ENCODE measurements at places on chromosomes 11 and 22.
A peak's percentile ranks its signal among the peaks of the same experiment; 100 is the strongest.

DNA sequence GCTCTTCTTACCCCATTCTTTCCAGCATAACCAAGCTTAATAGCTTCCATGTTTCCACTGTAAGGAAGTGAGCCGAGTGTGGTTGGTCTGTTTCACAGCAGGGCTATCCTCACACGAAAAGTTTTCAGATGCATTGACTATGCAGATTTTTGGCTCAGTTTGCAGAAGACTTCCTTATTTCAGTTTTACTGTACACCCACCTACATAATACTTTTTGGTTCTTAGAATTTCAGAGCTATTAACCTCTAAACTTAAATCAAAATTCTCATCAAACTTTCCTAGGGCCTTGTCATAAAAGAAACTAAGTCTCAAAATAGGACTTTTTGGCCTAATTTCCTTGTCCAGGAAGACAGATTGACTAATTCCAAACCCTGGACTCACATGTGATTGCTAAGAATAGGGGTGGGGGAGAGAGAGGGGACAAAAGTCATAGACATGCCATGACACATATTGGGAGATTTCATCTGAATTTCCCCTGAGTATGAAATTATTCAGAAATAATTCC lies 7.3 kb upstream of the EHF start:
- DNase-seq: no peak

DNA sequence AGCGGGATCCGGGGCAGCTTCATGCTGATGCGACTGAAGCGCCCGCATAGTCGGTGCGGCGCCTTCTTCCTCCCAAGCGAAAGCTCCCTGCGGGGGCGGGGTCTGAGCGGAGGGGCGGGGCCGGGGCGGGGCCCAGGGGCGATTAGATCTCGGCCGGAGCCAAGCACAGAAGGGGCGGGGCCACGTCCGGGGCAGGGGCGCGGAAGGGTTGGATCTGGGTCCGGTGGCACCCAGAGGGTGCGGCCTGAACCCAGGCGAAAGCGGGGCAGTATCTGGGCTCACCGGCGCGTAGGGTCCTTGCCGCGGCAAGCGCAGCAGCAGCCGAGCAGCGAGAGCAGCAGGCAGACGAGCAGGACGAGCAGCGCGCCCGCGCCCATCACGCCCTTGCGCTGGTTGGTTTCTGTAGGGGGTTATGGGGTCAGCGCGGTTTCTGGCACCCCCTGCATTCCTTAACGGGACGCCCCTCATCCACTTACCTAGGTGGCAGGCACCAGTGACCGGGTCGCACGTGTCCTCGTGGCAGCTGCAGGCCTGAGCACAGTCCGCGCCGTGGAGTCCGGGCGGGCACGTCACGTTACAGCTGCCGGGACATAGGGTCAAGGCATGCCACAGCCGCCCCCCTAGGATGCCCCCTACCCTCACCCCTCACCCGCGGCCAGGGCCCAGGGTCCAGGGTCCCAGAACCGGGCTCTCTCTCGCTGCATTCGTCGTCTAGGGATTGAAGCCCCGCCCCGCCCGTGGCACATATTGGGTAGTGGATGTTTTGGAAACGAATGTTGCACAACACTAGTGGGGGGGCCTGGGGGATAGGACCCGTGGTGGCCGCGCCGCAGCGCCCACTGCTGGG lies 8.1 kb downstream of the SCARF2 start:
- peak; percentile 76 for DNase-seq

- no peak for DNase-seq
These were observed 12.4 kb downstream of the CYB561A3 start for GRCh38 chr11:61349189-61349751.

DNA sequence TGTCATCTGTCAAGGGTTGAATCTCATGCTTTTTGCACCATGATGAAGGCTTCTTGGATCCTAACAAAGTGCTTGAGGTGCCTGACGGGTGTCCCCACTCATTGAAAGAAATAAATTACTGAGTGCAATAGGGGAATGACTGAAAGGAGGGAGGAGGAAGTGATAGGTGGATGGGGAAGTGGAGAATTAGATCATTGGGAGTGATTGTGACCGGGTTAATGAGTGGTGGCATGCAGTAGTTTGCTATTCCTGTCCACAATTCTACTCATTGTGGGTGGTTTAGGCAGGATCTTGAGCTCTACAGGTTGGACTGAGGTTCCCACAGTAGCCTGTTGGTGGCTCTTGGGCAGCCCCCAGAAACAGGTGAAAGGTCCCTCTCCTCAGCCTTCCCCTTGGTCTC lies 44.3 kb downstream of the THAP12 start:
- DNase-seq: no peak

DNA sequence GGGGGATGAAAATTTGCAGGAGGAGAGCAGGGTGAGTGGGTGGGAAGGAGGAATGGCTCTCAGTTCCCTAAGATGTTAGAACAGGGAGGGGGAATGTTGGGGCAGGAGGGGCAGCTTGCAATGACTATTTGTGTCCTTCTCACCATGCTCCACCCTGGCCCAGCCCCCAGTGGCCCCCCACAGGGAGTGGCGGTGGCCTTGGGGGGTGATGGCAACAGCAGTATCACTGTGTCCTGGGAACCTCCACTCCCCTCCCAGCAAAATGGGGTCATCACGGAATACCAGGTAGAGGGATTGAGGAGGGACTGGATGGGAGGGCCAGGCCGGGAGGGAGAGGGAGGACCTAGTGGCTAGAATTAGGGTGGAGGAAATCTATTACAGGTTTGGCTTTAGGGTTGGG lies 10.2 kb downstream of the ROBO3 start:
- DNase-seq: no peak

DNA sequence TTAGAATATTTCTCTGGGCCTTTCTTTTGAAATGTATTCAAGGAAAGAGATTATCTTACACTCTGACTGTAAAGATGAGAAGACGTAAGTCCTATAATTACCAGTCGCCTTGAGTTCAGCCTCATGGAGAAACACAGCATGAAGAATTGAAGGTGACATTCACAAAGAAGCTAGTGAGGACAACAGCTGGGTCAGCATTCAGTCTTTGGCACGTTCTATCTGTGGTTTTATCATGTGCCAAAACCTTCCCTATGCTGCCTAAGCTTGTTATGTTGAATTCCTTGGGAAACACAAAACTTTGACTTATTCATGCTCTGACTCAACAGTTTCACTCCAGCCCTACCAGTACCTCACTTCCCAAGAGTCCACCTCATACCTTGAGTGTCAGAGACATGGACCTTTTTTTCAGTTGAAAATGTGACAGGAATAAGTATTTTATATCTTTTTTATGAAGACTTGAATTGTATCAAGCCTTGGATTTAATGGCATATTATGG lies 198.8 kb upstream of the KIRREL3 start:
- DNase-seq: no peak

DNA sequence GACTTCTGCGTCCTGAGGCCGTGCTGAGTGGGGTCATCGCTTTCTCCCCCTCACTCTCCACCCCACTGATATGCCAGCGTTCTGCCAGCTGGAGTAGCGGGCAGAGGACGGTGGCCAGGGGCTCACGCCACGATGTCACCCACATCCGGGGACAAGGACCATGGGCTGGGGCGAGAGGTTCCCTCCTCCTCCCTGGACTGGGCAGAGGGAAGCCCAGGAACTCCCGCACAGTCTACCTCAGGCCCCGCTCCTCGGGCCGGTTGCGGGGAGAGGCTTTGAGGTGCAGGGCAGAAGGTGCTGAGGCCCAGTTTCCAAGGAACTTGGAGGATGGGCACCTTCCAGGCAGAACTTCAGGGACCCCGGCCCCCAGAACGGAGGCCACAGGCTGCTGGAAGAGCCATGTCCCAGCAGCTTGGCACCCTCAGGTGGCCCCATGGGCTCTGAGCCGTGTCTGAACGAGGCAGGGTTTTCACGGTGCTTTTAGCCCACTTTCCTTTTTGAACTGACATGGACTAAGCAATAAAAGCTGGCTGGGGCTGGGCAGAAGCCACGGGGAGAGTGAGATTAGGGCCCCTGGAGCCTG lies 25.4 kb downstream of the ADAMTS15 start:
- DNase-seq: no peak

DNA sequence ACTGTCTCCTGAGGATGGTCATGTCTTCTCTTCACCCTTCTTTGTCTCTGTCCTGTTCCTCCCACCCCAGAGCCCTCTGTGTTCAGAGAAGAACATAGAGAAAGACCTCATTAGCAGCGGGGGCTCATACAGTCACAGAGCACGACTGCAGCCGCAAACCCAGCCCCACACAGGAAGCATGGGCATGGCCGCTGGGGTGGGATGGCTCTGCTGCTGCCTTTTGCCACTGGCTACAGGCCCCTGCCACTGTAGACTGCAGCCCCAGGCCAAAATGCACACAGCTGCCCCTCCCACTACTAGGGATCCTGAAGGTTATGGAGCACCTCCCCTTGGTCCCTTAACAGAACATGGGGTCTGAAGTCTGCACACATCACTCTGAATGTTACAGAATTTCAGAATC lies 34.9 kb upstream of the KLHL35 start:
- no peak for DNase-seq

GRCh38 chr11:2700415-2701211 lies 819 bp upstream of the KCNQ1OT1 start:
- no peak for DNase-seq

DNA sequence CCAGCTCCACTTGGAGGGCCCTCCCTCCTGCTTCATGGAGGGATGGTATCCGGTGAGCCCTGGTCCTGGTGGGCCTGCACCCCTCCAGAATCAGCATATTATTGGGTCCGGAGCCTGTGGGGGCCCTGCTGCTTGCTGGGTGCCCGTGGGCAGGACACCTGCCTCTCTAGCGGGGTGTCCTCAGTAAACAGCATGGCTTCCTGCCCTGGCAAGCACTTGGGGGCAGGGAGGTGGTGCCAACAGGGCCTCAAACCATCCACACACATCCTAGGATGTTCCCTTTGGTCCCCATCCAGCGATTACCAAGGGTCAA lies 108.3 kb downstream of the CTTN start:
- DNase-seq: no peak

DNA sequence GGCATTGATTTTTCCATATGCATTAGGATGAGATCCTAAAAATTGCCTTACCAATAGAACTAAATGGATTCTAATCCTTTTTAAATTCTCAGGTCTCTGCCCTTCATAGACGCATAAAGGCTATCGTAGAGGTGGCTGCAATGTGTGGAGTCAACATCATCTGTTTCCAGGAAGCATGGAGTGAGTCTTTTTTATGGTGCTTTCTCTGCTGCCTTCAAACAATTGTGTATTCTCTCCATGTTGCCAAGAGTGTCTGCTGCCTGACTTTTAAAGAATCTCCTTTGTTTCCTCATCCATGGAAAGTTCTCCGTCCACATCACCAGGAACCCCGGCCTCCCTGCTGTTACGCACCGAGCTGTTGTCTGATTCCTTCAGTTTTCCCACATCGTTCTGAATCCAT lies 6.9 kb downstream of the UPB1 start:
- DNase-seq: no peak

DNA sequence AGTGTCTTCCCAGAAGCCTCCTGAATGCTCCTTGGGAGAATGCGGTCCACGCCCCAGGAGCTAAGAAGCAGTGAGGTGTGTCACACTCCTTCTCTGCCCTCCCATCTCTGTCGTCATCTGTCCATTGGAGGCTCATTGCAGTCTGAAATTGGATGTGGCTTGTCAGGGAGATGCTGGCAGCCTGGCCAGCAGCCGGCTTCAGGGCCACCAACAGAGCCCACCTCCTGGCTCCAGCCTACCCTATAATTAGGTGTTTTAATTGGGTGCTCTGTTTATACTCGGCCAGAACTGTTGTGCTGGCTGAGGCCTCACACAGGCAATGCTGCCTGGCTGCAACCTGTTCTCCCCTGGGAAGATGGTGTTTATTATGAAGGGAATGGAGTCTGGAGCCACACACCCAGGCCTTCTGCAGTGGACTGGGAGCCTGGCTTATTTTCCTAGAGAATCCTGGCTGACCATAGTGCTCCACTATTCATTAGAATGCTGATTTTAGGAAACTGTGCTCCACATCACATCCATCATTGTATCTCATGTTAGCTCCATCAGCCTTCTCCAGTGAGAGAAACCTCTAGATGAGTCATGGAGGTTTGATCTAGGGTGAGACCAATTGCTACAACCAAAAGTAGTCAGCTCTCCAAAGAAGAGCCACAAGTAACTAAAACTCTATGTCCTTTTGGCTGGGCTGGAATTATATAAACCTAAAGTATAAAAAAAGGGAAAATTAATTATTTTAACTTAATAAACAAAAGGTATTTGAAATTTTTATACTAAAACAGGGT lies 86.8 kb upstream of the CRTAM start:
- no peak for DNase-seq

DNA sequence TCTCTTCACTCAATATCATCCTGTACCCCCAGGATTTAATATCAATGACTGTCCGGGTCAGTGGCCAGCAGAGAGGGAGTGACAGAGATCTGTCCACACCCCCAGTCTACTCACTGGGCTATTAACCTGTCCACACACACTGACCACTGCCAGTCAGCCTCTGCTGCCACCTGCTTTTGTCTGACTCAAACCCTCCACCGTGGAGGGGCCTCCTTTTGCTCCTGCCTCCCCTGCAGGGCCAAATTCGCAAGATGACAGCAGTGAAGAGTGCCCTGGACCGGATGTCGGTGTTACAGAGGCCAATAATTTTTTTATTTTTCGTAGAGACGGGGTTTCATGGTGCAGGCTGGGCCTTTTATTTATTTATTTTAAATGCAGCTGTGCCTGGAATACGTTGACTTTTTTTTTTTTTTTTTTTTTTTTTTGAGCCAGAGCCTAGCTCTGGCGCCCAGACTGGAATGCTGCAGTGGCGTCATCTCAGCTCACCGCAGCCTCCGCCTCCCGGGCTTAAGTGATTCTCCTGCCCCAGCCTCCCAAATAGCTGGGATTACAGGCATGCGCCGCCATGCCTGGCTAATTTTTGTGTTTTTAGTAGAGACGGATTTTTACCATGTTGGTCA lies 5.1 kb downstream of the PDXP start:
- no peak for DNase-seq

- DNase-seq: no peak
These were observed 1253.6 kb upstream of the TENM4 start for GRCh38 chr11:80694385-80694784.

GRCh38 chr11:5369789-5370188 lies 13.8 kb upstream of the OR51M1 start:
- no peak for DNase-seq

DNA sequence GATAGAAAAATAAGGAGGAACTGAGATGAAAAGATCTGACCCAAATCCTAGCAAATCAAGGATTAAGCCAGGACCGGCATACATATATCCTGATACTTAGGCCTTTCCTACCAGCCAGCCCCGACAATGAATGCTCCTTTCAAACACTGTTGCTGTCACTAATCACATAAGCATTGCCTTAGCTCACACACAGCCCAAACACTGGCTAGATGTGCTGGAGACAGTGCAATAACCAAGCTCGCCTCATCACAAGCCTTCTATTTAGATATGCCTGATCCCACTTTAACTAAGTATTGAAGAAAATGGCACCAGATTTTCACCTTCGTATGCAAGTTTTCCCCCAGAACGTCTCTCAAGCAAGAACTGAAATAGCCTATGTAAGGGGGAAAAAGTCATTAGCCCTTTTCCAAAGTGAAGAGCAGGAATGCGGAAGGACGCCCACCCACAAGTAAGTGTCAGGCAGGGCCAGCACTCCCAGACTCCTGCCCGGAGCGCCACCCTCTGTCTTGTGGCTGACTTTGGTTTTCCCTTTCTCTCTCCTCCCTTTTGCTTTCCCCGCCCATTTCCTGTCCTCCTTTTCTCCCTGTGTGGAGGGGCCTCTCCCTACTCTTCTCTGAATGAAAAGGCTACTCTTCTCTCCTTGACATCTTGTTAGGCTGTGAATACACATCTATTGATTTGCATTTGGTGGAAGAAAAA lies 8.9 kb upstream of the OPCML start:
- no peak for DNase-seq

GRCh38 chr11:124736736-124737135 lies 3.0 kb upstream of the NRGN start:
- DNase-seq: no peak

GRCh38 chr11:82634091-82634490 lies 99.6 kb downstream of the FAM181B start:
- no peak for DNase-seq

- DNase-seq: no peak
These were observed 43.9 kb downstream of the KIRREL3 start for GRCh38 chr11:126956635-126957034.
